ENCODE measurements at places on chromosomes 6 and 20.

DNA sequence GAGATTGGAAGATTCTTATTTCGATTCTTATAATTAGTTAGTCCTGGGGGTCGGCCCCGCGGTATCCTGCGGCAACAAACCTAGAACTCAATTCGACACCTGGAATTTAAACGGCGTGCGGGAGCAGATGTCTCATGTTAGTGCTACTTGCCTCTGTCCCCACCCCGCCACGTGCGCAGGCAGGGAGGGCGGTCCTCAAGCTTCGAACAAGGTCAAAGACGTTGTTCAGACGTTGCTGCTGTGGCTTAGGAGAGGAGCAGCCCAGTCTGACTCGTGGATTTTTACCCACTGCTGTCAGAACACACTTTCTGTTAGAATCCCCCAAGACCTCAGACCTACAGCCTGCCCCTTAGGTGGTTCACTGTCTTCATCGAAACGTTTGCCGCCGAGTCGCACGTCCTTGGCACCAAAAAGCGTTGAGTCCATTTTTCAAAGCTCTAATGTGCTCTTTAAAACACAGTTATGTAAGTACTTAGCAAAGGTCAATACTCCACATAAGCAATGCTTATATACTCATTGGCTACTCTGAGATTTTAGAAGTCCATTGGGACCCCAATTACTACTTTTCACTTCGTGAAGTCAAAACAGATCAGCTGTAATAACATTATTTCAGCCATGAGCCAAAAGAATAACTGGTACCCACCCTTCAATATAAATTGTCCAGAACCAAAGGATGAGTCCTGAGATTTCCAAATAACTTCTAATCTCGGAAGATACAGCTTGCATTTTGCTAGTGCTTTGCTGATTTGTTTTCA lies 2.7 kb upstream of the C6orf62 start:
- peak; percentile 87 for DNase-seq

- no peak for DNase-seq
These were observed 59.6 kb downstream of the RAB44 start for GRCh38 chr6:36757206-36757605.

DNA sequence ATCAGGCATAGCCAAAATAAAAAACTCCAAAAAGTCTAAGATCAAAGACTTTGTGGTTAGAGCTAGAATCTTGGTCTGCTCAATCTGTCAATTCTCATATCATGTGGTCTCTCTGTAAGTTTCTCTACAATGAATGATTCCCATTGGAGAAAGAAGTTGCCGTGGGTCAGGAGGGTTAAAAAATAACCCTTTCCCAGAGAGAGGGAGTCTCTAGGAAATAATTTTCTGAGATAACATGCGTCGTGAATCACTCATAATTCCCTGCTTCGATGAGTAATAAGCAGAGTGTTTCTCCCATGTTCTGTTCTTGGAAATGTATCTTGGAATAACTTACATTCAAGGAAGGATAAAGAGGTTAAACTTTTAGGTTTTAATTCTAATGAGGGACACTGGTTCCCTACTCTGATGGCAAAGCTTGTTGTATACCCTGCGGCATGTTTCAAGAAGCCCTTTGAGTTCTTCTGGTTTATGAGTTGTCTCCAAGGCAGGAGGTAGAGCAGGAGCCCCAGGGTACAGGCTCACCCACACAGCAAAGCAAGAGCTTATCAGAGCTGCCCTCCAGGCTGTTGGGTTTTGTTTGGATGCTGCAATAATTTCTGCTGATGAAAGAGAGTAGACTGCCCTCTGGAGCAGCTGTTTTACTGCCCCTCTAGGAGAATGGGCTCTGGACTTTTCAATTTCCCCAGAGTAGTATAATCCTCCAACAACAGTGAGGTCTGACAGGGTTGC lies 599.1 kb downstream of the QKI start:
- no peak for DNase-seq

DNA sequence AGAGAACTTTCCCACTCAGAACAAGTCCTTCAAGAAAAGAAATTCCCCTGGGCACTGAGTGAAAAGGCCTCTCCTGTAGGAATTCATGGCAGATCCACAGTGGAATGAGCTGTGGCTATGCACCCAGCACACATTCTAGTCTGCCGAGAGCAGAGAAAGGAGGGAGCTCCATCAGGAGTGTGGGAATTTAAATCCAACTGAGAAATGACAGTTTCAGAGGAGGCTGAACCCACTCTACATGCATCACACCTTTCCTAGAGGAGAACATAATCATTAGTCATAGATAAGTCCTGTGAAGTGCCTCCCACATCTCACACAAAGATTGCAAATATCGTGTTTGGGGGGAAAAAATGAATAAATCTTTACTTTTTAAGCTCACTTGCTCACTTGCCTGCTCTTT lies 530.2 kb upstream of the HTR1E start:
- no peak for DNase-seq

DNA sequence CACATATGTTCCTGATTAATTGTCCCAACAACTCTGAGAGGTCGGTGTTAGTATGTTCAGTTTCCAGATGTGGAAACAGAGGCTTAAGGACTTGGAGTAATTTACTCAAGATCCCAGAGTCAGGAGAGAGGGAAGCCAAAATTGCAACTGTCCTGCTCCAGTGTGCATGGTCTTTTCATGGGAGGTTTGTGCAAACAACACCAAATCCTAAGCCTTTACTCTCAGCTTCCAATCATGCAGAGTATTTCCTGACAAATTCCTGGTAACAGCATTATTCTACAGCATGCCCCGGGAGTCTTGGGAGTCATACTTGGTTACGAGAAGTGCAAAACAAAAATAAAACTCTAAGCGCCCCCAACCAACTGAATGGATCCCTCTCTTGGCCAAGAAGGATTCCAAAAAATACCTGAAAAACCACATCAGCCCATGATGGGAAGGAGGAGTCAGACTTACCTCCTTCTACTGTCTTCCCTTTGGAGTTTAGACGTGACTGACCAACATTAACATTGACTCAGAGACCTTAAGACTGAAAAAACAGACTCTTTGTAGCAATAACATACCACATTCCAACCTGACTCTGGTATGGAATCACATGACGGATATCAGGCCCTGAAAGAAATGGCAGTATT lies 30.8 kb upstream of the PPP1R3G start:
- DNase-seq: no peak

DNA sequence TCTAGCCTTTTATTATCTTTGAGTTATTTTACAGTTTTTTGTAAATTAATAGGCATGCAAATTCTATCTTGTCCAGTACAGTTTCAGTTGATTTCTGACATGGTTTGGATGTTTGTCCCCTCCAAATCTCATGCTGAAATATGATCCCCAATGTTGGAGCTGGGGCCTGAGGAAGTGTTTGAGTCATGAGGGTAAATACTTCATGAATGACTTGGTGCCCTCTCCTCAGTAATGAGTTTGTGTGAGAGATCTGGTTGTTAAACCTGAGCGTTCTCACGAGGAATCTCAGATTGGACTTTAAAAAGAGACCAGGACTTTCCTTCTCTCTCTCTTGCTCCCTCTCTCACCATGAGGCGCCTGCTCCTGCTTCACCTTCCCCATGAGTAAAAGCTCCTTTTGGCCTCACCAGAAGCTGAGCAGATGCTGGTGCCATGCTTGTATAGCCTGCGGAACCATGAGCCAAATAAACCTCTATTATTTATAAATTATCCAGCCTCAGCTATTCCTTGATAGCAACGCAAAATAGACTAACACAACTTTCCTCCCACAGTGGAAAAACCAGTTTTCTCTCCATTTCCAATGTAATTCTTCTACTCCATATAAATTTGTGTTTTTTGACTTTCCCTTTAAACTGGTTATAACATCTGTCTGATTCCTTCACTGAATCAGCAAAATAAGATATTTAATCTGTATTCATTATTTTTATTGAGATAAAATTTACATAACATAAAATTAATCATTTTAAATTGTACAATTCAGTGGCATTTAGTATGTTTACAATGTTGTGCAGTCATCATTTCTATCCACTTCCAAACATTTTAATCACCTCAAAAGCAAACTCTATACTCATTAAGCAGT lies 78.7 kb upstream of the PRSS16 start:
- DNase-seq: no peak

- no peak for DNase-seq
These were observed 28.4 kb downstream of the BRPF3 start for GRCh38 chr6:36224918-36225461.

GRCh38 chr6:2634139-2634964 lies 116.4 kb downstream of the MYLK4 start:
- DNase-seq: peak; percentile 61

GRCh38 chr6:128118401-128118800 lies 217.5 kb upstream of the THEMIS start:
- no peak for DNase-seq

DNA sequence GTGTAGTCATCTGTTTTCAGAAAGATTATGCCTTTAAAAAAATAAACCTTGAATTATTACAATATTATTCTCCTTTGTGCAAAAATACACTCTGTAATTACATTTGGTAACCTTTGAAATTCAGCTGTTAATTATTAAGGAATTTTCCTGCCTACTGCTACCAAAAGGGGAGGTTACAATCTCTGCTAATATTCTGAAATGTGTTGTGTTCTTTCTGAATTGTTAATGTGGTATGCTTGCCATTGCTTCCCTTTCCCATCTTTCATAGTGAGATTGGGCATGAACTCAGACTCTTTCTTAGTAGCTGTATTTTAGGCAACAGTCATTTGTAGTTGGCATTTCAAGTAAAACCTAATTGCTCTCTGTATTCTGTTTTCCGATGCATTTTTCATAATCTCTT lies 73.0 kb downstream of the PHF3 start:
- no peak for DNase-seq

- no peak for DNase-seq
These were observed 10.5 kb downstream of the NKX2-2 start for GRCh38 chr20:21503345-21503744.

- no peak for DNase-seq
These were observed 713 bp upstream of the RNF144B start for GRCh38 chr6:18386298-18386976.

- no peak for DNase-seq
These were observed 44.6 kb upstream of the KCNK16 start for GRCh38 chr6:39366931-39367618.

DNA sequence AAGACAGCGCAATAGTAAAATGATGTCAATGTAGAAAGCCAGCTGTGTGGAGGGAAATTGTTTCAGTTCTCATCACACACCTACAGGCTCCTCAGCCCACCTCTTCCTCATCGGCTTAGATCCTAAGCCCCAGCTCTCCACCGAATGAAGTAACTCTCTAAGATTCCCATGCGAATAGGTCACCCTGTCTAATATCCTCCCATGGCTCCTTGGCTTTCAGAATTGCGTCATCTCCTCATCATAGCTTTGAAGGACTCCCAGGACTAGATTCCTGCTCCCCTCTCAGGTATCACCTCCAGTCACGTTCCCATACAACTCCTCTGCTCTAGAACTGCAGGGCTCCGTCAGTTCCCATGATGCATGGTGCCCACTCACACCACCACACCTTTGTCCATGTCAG lies 16.2 kb upstream of the SLC22A16 start:
- DNase-seq: no peak

- peak; percentile 55 for DNase-seq
These were observed 3.0 kb upstream of the GOPC start for GRCh38 chr6:117605169-117605826.

GRCh38 chr6:125872259-125872921 lies 81.6 kb downstream of the NCOA7 start:
- DNase-seq: no peak

DNA sequence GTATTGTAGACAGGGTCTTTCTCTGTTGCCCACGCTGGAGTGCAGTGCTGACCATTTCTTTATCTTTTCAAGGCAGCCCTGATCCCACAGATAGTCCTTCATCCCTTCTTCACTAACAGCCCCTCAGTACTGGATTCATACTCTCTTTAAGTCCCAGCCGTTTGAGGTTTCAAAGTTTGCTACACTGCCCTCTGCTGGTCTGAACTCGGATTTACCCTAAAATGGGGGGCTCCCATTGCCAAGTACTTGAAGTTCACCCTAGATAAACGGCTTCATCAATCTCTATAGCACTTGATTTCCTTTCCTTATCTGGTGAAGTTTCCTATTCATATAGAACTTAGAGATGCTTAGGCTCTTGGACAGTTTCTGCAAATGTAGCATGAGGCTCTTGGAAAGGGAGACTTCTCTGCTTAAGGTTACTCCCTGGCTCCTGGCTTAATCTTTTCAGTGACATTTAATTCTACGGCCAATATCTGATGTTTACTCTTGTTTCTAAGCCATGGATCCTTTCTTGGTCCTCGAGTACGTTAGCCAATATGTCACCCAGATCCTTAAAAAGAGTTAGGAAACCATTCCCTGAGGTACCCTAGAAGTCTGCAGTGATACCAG lies 21.4 kb upstream of the PREP start:
- peak; percentile 52 for DNase-seq

DNA sequence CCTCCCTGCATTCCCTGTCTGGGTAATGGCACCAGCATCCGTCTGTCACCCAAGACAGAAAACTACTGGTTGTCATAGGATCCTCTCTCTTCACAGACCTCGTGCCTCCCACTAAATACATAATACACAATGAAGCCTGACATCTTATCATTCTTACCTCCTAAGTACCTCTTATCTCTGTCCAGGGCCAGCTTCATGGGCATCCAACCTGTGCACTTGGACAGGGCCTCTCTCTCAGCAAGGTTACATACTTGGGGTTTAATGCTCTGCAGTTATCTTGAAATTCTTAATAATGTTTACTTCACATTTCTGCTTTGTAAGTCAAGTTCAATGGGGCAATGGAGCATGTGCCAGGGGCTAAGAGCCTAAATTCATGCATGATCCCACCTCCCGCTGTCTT lies 30.8 kb upstream of the KLHL31 start:
- DNase-seq: peak; percentile 70

GRCh38 chr20:40551125-40551530 lies 137.9 kb downstream of the MAFB start:
- peak; percentile 81 for DNase-seq

DNA sequence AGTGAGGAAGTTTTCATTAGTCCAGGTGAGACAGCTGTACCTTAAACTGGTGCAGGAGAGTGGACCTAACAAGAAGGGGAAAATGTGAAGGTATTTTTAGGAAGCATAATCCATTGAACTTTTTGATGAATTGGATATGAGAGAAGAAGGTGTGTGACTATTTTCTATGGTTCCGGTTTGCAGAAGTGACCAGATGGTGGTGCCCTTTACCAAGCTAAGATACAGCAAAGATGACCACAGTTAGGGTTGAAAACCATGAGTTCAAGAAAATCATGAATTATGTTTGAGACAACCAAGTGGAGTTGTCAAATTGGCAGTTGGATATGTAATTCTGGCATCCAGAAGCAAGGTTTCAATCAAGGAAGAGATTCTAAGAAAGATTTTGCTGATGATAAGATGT lies 61.9 kb upstream of the NRSN1 start:
- DNase-seq: no peak

GRCh38 chr6:28732052-28732451 lies 191.7 kb downstream of the TRIM27 start:
- no peak for DNase-seq

GRCh38 chr20:58146746-58147140 lies 81.7 kb downstream of the ANKRD60 start:
- no peak for DNase-seq

GRCh38 chr6:25489399-25489798 lies 162.6 kb upstream of the SCGN start:
- no peak for DNase-seq

- DNase-seq: no peak
These were observed 691.9 kb downstream of the RFPL4B start for GRCh38 chr6:113039005-113039404.
